ENCODE measurements at places on chromosomes 7 and 10.

DNA sequence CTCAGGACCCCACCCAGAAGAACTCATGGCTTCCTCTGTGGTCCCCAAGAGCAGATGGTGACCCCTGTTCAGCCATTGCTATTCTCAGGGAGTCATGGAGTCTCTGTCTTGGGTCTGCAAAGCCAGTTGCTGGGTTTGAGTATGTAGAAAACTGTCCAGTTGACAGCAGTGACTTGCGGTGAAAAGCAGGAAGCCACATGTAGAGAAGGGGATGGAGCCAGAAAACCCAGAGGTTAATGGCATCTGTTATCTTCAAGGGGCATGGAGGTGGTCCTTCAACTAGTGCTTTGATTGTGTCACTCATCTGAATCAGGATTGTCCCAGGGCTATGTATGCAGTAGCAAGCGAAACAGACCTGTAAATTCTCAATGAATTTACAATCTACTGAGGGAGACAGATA lies 86.3 kb upstream of the STK17A start:
- no peak for DNase-seq

GRCh38 chr7:112959276-112959675 lies 127.4 kb downstream of the GPR85 start:
- no peak for DNase-seq

DNA sequence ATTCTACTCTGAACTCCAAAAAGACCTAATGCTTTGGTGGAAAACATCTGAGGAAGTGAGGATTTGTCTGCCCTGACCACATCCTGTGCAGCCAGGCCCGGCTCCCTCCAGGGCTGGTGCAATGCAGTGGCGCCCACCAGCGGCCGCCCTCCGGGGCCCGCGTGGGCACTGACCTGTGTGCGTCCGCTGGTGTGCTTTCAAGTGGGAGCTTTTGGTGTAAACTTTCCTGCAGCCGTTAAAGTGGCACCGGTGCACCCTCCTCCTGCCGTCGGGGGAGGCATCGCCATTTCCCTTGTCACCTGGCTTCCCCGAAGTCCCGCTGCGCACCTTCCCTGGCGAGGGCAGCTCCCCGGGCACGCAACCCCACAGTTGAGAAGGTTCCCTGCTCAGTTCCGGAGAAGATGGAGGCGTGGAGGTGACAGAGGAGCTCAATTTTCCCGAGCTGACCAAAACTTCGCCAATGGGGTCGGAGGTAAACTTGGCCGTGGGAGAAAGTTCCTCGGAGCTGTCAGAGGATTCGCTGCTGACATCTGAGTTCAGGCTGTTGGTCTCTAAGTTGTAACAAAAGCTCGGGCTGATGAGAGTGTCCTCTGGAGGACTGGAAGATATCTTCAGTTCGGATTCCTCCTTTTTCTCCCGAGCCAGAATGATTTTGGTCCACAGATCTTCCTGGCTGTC lies 3.4 kb downstream of the KLF6 start:
- peak; percentile 53 for DNase-seq

- DNase-seq = no peak
These were observed 71.6 kb downstream of the LHPP start for GRCh38 chr10:124533266-124533665.

- DNase-seq = no peak
These were observed 145.3 kb downstream of the SEMA3A start for GRCh38 chr7:84049071-84049836.

DNA sequence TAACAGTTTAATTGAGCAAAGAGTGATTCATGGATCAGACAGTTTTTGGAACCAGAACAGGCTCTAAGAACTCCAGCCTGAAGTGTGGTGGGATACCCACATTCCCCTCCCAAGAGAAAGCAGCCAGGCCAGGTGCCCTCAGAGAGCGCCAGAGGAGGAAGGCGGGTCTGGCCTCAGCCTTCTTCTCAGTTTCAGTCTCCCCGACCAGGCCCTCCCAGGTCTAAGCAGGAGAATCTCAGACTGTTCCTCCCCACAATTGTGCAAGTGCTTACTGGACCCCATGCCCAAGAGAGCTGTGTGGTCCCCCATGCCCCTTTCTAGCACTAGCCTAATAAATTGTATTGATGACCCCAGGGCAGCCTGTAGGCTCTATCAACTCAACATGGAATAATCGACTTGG lies 25.6 kb downstream of the PPIF start:
- DNase-seq = peak; percentile 0
